ENCODE measurements at places on chromosomes 1 and 21.

- no peak for DNase-seq
These were observed 17.3 kb downstream of the C8B start for GRCh38 chr1:56948403-56949023.

DNA sequence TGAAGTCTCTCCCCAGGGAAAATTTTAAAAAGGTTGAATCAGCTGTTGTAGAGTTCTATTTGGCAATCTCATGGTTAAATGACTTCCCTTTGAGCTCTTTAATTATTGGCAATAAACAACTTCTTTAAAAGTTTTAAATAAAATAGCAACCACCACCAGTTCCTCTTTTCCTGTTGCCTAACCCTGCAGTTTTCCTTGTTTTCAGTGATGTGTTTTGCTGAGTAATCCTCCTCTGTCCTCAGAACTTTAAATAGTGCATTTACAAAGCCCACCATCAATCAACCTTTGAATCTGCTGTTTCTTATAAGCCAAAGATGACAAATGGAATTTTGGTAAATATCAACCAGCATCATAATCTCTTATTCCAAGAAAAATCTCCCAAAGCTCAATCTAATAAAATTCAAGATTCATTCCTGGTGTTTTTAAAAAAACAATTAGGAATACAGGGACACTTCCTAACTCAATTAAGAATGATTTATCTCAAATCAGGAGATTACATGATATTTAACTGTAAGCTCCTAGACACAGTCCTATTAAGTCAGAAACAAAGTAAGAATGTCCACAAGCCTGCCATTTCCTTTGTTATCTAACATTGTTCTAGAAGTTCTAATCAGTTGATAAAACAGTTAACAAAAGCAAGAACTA lies 14.8 kb downstream of the AVPR1B start:
- DNase-seq, result no peak

GRCh38 chr1:44418022-44418673 lies 13.1 kb downstream of the RNF220 start:
- no peak for DNase-seq

GRCh38 chr1:150066838-150067183 lies 765 bp upstream of the VPS45 start:
- DNase-seq, result no peak

GRCh38 chr1:153680120-153680403 lies 1.6 kb downstream of the NPR1 start:
- no peak for DNase-seq

DNA sequence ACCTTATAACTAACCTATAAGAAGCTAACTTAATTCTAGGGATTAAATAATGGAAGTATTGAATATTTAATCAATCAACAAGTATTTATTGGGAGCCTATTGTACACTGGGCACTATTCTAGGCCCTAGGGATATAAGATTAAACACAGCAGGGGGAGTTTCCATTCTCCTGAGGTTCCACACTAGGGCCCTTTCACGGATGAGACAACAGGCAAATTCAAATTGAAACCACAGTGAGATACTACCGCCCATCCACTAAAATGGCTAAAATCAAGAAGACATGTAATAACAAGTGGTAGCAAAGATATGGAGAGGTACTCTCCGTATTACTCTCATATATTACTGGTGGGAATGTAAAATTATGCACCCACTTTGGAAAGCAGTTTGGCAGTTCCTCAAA lies 674.4 kb downstream of the KIF26B start:
- DNase-seq, result no peak

DNA sequence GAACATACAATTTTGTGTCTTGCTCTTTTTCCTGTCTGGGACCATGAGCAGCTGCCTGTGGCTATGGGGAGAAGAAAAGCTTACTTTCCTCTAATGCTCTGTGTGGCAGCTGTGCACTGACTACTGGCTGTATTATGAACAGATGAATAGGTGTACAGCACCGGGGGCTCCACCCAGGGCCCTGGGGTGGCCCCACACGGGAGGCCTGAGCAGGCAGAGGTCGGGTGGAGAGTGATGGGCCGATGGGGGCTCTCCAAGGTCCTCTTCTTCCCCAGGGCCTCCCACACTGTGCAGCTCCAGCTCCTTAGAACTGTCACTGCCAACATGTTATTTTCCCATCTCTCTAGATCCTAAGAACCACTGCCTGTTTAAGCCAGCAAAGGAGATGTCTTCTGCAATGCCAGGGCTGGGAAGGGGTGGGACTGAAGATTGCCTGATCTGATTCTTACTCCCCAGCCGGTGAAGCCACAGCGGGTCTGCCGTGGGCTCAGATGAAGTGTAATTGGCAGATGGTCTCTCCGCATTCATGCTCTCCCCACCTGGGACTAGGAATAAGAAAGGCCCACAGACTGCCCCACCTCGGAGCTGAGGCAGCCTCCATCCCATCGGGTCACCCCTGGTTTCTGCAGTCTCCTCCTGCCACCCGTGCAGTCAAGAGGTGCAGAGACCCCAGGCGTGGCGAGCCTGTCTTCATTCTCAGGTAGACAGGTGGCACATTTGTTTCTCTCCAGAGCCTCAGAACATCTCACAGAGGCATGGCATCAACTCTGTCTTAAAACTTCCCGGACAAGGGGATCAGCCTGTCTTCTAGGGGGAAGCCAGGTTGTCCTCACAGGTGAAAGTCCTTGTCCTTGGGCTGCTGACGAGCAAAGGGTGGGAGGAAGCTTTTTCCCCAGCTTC lies 186.5 kb upstream of the GALNT2 start:
- no peak for DNase-seq

DNA sequence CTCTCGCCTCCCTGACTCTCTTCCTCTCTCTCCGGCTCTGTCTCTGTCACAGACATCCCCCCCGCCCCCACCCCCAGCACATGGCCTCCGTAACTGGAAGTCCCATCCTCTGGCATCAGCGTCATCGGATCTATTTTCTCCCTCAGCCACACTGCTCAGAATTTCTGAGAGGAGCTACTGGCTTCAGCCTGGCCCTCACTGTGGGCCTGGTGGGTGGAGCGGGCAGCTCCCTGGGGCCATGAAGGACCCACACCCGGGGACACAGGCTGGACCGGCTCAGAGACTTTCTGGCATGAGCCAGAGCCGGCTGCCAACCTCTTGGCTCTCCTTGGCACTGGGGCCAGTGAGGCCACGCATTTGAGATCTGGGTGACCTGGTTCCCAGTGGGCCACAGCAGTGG lies 61.2 kb upstream of the CASZ1 start:
- no peak for DNase-seq

DNA sequence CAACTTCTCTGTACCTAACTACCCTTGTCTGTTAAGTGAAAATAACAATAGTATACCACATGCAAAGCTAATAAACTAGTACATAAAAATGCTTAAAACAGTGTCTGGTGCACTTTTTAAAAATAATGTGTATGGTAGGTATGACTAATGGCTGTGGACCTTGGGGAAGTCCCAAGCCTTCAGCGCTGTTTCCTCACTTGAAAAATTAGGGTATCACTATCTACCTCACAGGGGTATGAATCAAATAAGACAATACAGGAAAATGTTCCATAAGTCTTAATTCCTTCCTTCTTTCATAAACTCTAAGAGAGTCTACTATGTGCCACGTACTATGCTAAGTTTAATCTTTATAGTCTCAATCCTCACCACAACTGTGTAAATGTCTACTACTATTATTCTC lies 32.0 kb downstream of the EGLN1 start:
- no peak for DNase-seq

DNA sequence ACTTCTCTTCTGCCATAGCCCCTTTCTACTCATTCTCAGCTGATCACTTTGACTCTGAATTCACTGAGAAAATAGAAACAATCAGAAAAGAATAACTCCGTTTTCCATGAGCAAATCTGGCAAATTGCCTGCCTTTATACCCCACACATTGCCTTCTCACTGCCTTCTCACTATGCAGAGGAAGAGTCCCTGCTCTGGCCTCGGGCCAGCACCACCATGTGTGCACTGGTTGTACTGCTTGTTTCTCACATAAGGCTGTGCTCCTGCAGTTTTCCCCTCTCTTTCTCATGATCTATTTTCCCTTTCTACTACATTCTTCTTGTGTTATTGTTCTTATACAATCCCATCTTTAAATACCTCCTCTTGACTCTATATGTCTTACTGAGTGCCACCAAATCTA lies 2.3 kb upstream of the HMGCS2 start:
- DNase-seq, result no peak

DNA sequence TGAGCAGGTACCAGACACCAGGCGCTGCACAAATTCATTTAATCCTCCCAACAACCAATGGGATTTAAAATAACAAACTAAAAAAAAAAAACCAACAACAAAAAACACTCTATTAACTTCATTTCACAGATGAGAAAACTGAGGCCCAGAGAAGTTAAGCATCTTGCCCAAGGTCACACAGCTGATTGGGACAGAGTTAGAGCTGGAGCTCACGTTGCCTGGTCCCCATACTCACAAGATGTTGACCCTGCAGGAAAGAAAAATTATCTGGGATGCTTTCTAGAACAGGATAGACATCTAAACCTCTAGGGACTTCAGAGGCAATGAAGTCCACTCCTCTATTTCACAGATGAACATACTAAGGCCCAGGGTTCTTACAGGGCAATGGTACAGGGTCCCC lies 175.3 kb downstream of the PSMG1 start:
- no peak for DNase-seq

GRCh38 chr1:9882296-9882944 lies 27.6 kb downstream of the CTNNBIP1 start:
- no peak for DNase-seq

DNA sequence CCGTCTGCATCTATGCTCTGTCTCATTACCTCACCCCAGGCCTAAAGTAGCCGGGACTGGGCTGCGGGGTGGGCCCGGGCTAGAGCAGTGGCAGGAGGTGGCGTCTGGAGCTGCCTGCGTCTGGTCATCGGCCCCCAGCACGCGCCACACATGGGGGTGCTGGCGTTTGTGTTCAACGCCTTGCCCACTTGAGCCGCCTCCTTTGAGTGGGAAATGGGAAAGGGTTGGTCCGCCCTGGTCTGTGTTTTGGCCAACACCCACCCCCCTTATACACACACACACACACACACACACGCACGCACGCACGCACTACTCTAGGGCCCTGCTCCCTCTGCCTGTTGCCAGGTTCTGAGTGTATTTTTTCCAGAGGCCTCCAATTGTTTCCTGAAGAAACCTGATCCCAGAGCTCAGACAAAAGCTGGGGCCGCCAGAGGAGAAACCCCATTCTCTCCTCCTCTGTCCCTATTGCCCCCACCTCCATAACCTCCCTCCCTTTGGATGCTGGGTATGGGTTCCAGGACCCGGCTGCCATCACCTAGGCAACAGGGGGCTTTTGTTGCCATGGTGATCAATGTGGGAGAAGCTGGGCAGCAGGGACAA lies 10.1 kb downstream of the VANGL2 start:
- no peak for DNase-seq

- no peak for DNase-seq
These were observed 69.0 kb downstream of the GRIK1 start for GRCh38 chr21:29870814-29871213.

DNA sequence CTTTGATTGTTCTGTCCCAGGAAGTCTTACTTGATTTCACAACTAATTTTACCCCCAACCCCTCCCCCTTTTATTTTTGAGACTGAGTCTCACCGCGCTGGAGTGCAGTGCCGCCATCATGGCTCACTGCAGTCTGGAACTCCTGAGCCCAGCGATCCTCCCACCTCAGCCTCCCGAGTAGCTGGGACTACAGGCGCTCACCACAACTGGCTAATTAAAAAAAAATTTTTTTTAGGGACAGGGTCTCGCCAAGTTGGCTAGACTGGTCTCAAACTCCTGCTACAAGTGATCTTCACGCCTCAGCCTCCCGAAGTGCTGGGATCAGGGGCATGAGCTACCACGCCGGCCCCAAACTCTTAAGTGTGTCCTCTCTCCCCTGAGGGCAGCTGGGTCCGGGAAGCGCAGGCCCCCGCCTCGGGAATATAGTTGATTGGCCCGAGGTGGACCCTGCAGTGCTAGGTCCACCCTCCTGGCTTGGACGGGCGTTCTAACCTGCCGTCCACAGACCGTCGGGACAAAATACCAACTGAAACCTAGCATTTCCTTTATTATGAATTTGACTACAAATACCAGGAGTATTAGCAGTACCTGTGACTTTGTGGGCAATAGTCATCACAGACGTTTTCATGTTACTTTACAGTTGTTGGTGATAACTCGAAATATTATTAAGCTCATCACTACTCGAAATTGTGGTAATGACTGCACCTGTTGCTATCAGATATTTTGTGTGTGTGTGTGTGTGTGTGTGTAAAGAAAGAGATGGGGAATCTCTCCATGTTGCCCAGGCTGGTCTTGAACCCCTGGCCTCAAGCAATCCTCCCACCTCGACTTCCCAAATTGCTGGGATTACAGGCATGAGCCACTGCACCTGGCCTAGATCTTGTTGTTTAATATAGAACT lies 642 bp upstream of the PARP1 start:
- no peak for DNase-seq

DNA sequence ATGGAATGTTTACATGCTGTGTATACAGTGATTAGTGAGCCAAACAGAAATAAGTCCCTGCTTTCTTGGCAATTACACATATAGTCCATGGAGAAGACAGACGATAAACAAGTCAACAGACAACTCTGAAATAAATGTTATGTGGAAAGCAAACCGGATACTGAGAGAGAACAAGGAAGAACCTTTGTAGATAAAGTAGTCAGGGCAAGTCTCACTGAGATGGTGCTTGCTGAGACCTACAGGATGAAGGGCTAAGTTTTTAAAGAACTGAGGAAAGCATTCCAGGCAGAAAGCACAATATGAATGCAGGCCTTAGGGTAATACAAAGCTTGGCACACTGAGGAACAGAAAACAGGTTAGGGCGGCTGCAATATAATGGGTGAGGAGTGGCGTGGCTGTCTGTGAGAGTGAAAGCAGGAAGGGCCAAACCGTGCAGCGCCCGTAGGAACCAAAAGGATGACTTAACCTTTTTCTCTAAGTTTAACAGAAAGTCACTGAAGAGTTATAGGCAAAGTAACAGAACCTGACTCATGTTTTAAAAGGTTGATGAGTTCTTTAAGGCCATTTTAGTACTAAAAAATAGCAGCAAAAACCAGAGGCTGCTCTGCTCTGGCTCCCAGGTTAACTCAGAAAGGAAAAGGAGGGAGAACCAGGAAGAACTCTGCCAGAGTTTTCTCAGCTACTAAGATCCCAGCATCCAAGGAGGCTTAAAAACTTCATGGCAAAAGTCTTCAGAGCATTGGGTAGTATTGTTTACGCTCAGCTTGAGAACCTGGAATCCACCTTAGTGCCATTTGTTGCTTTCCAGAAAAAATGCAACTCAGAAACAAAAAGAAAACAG lies 8.7 kb upstream of the TTF2 start:
- DNase-seq, result no peak

GRCh38 chr1:183633676-183634343 lies 1.8 kb downstream of the ARPC5 start:
- no peak for DNase-seq

DNA sequence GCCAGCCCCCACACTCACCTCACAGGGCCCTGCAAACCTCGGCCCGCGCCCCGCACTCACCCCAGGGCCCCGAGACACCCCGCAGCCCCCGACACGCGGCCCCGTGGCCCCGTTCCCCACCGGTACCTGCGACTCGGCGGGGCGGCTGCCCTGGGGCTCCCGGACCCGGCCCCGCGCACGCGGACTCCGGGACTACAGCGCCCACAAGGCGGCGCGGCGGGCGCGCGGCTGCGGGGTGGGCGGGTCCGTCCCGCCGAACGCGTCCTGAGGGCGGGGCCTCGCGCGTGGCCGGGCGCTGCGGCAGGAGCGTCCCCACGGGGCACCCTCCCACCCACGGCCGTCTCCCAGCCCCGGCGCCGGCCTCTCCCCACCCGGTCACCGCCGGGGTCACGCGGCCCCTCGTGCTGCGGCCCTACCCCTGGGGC lies at the start of gene SLC19A1:
TSS of gene SLC19A1 (minus strand) at position 199 of the 425 bp plus-strand sequence. CDS start 4,481 bp downstream, outside the sequence.
- DNase-seq, result peak; percentile 72

All from CD4-positive, alpha-beta T cell treated with Interleukin-15 for 1 hour (primary cell).